AG04450 (cell line): ENCODE measurements at places on chromosomes 1 and 21.

- DNase-seq: no peak
These were observed 6.6 kb downstream of the SCCPDH start for GRCh38 chr1:246730839-246731238.

DNA sequence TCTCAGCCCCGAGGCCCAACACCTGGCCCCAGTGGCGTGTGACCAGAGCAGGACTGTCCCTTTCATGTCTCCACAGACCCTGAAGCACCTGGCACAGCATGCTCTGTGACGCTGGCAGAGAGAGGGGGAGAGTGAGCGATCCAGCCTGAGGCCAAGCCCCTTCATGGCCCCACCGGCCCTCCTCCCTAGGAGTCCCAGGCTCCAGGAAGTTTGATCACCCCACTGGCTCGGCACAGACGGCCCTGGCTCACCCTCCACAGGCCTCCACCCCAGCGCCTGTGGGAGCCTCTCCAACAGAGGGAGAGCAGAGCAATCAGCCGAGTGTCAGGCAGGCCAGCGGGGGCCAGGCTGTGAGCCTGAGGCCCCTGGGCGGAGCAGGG, 11.0 kb downstream of the SH3BGRL3 start:
- no peak for DNase-seq

- no peak for DNase-seq
These were observed 441.6 kb downstream of the OMA1 start for GRCh38 chr1:58104960-58105359.

GRCh38 chr1:154975409-154976059, 1.1 kb downstream of the CKS1B start:
- no peak for DNase-seq

GRCh38 chr1:111769517-111770146, 13.9 kb downstream of the DDX20 start:
- peak; percentile 41 for DNase-seq

GRCh38 chr1:25856856-25857255, 2.4 kb downstream of the AUNIP start:
- DNase-seq: no peak

DNA sequence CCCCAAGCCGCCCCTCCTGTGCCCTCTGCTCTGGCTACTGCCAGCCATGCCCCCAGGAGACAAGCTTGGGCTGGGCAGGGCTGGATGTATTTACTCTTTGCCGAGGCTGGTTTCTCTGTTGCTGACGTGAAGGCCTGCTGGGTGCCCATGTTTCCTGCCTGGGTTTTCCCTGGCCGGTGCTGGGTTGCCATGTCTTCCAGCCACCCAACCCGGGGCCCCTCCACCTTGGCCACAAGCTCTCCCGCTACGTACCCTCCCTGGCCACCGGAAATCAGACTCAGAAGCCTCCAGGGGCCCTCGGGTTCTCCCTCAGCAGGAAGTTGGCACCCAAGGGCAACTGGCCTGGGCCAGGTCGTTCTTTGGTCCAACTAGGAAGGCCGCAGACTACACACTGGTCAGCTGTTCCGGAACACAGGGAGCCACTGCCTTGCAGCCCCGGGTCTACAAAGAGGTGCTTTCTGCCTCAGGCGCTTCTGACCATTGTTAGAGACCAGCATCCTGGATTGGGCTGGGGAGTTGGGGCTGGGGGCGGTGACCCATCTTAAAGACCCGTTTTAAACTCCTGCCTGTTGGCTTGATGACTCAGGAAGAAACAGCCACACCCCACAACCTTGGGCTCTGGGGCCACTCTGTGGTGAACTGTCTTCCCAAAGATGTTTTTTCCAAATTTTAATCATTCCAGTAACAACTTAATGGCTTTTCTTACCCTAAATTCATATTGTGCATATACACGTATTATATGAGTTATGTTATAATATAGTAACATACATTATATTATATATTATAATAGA, 71.2 kb upstream of the RUNX3 start:
- DNase-seq: no peak

- no peak for DNase-seq
These were observed 61.2 kb downstream of the EDARADD start for GRCh38 chr1:236455243-236455642.

- no peak for DNase-seq
These were observed at the start of gene S100A8 for GRCh38 chr1:153390938-153391710. S100A8 (minus strand) TSS chr1:153391073; CDS start chr1:153390535, 538 bp downstream.

DNA sequence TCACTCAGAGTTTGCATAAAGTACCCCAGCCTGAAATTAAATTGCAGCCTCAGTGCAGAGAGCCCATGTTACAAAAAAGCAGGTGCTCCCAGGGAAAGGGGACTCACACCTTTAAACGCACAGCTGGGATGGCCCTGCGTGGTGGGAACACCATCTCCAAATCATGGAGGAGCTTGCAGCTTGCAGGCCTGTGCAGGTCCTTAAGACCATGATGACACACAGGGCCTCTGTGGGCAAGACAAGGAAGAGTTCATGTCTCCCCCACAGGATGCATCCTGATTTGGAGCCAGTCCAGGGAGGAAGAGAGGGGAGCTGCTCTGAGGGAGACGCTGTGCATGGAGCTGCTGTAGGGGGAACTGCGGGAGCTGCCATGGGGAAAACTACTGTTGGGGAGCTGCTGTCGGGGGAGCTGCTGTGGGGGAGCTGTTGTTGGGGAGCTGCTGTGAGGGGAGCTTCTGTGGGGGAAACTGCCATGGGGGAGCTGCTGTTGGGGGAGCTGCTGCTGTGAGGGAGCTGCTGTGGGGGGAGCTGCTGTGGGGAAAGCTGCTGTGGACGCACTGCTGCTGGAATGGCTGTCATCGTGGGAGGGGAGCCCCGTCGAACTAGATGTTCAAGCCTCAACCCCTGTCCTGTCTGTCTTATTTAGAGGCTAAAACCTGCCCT, 113.9 kb downstream of the MATN1 start:
- no peak for DNase-seq

- DNase-seq: no peak
These were observed 57.9 kb upstream of the KANK4 start for GRCh38 chr1:62377043-62377562.

- no peak for DNase-seq
These were observed at the start of gene KLHDC7A for GRCh38 chr1:18480315-18481189. KLHDC7A (plus strand) TSS chr1:18480930; CDS start chr1:18480982, 52 bp downstream.

- no peak for DNase-seq
These were observed 174.7 kb downstream of the HHIPL2 start for GRCh38 chr1:222373216-222373615.

DNA sequence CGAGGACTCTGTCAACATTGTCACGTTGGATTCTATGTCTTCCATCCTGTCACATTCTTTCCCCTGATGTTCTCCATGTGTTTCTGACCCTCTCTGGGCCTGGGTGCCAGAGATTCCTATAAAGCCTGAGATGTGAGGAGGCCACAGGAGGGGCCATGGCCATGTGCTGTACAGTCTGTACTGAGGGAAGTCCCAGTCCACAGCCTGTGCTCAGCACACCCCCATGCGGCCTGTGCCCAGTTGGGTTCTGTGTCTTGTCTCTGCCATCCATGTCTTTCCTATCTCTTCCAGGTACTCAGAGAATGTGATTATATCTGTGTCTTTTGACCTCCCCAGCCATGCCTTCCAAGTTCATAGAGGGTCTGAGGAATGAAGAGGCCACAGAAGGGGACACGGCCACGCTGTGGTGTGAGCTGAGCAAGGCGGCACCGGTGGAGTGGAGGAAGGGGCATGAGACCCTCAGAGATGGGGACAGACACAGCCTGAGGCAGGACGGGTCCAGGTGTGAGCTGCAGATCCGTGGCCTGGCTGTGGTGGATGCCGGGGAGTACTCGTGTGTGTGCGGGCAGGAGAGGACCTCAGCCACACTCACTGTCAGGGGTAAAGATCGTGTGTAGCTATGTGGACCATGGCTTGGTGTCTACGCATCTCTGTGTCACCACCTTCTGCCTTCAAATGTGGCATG, 86.1 kb downstream of the OBSCN start:
- no peak for DNase-seq

- peak; percentile 98 for DNase-seq
These were observed 18.0 kb upstream of the PTP4A2 start for GRCh38 chr1:31955917-31956736.

- DNase-seq: no peak
These were observed 43.6 kb upstream of the IFFO2 start for GRCh38 chr1:19000065-19000464.

DNA sequence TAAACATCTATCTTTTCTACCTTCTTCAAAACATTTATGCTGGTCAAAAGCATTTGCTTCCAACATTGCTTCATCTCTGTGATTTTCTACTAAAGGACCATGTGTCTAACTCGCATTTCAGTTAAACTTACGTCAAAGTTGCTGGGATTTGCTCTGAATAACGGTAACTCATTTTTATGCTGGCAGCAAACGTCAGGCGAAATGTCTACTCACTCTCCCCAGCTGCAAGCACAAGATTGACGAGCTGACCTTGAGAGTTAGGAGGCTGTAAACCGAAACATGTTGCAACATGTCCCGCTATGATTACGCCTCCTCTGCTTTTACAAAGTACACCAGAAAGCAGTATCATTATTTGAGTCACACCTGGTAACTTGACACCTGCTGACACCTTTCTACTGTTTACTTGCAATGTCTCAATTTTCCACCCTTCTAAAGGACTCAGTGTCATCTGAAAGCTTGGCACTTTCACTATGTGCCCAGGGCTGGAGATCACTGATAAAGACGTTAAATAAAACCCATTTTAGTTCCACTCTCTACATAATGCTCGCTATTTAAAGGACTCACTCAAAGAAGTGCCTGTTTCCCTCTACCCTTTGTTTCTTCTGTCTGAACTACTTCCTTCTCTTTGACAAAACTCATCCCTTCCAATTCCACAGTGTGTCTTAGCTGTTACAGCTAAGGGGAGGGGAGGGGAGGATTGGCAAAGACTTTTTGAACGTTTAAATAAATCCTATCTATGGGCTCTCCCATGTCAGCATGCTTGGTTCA, 111.9 kb downstream of the PTPN14 start:
- peak; percentile 76 for DNase-seq
